Ascending aorta (tissue), 2 donors: ENCODE measurements at places on chromosomes 3 and 15. TPM values are rescaled to one million over a fixed set of nuclear protein-coding genes. Genes with fewer than 3 reads are reported as not detected.
A peak's percentile ranks its signal among the peaks of the same experiment; 100 is the strongest.

DNA sequence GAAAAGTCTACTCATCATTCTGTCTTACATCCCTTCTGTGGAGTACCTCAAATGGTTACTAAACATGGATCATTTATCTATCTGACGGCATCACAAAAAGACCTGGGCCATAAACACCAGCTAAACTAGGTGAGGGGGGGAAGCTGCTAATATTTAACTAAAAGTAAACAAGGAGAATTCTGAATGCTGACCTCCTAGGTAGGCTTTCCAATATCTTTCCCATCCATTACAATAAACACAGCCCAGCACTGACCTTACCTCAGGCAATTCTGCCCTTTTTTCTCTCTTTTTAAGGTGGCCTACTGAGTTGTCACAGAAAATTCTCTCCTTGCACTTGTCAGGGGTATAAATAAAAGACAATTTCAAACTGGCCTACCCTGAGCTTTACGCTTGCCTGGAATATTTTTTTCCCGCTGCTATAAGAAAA is 33.1 kb downstream of the USF3 start:
- DNase-seq: no peak
- H3K36me3 ChIP-seq: peaks cover 43% of the 10 kb centered on the region
- no peaks in the 10 kb centered on the region for H3K27me3 ChIP-seq
- H3K4me3 ChIP-seq: no peak overlapping the region

Gene PLA2G4F
- not detected for total RNA-seq

DNA sequence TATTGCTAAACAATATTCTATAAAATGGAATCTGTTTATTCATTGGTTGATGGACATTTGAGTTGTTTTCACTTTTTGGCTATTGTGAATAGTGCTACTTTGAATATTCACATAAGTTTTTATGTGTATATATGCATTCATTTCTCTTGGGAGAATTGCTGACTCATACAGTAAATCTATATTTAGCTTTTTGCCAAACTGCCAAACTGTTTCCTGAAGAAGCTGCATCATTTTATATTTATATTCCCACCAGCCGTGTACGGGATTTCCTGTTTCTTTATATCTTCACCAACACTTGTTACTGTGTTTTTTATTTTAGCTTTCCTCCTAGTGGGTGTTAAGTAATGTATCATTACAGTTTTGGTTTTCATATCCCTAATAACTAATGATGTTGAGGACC is 12.5 kb upstream of the TCAIM start:
- no peaks in the 10 kb centered on the region for H3K4me1 ChIP-seq
- no peaks in the 10 kb centered on the region for H3K36me3 ChIP-seq
- no peak for DNase-seq
- H3K27me3 ChIP-seq: no peaks in the 10 kb centered on the region
- H3K4me3 ChIP-seq: no peak overlapping the region

- H3K4me1 ChIP-seq: peaks cover 61% of the 10 kb centered on the region
- H3K27ac ChIP-seq: peak overlapping the region; percentile 93
- H3K4me3 ChIP-seq: peak overlapping the region; percentile 70
- no peaks in the 10 kb centered on the region for H3K27me3 ChIP-seq
- H3K36me3 ChIP-seq: peaks cover 54% of the 10 kb centered on the region
- DNase-seq: peak; percentile 46
These were observed 2.5 kb downstream of the AMOTL2 start for GRCh38 chr3:134371542-134372324.

DNA sequence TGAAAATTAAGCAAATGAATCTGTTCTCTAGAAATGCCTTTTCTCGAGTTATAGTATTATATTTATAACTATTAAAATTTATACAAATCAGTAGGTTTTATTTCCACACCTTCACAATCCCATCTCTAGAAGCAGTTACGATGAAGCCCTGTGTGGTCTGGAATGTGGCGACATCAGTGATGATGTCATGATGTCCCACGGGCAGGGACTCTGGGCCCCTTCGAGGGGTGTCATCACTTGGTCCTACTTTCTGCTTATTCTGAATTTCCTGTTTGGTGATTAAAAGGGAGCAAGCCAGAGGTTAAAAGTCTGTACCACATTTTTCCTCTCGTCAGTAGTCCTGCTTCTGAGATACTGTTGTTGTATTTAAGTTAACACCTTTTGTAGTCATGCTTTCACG is 67.4 kb downstream of the PIK3R4 start:
- H3K4me3 ChIP-seq: no peak overlapping the region
- peaks cover 37% of the 10 kb centered on the region for H3K36me3 ChIP-seq
- DNase-seq: no peak
- H3K27me3 ChIP-seq: no peaks in the 10 kb centered on the region
- no peak overlapping the region for H3K27ac ChIP-seq

DNA sequence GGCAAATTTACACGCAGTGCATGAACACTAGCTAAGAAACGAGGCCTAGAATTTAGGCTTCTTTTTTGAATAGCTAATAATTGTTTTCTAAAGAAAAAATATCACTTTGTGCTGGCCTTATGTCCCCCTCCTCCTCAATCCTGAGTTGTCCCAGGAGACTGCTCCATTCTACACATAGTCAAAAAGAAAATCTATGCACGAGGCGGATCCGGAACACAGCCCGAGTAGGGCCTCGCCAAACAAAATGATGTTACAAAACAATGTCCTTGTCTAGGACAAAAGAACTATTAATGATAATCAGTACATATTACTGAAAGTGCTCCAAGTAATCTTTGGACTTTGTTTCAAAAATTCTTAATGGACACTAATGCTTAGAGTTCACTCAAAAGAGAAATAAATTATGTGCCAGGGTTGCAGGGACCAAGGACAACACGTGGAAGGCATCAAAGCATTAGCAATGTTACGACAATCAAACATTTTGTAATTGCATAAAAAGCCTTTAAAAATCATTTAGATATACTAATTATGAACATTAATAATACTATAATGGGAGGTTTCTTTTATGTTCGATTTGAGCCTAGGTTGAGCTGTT is 206.5 kb upstream of the ICE2 start:
- H3K27ac ChIP-seq: no peak overlapping the region
- H3K36me3 ChIP-seq: no peaks in the 10 kb centered on the region
- H3K4me1 ChIP-seq: no peaks in the 10 kb centered on the region
- no peaks in the 10 kb centered on the region for H3K27me3 ChIP-seq
- H3K4me3 ChIP-seq: no peak overlapping the region
- no peak for DNase-seq

GRCh38 chr15:37765786-37766185 is 168.7 kb upstream of the TMCO5A start:
- no peak overlapping the region for H3K27ac ChIP-seq
- H3K4me3 ChIP-seq: no peak overlapping the region
- H3K36me3 ChIP-seq: no peaks in the 10 kb centered on the region
- no peaks in the 10 kb centered on the region for H3K4me1 ChIP-seq
- H3K27me3 ChIP-seq: no peaks in the 10 kb centered on the region
- no peak for DNase-seq

Gene UBR1
- total RNA-seq: 8.2 TPM
